ENCODE measurements at places on chromosomes 2 and 18.

DNA sequence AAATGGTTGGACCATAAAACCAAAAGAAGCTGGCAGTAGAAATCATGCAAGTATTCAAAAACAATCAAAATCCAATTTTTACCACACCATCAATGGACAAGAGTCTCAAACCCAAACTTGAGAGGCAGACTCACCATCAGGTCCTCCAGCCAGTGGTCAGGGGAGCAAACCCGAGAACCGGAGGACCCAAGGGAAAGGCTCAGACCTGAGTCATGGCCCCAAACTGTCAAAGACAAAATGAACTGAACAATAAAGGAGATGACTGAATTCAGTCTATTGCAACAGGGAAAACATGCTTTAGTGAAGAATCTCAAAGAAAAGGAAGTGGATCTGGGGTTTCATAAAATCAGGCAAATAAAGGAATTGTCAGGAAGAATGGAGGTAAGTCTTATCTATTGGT, 150.7 kb upstream of the MGAT5 start:
- DNase-seq: no peak

- no peak for DNase-seq
Measured at GRCh38 chr2:146321175-146321574, 1523.7 kb upstream of the ACVR2A start.

GRCh38 chr2:124798551-124798950, 773.5 kb downstream of the CNTNAP5 start:
- DNase-seq: no peak

- no peak for DNase-seq
Measured at GRCh38 chr2:217910875-217911212, 92.0 kb downstream of the TNS1 start.

DNA sequence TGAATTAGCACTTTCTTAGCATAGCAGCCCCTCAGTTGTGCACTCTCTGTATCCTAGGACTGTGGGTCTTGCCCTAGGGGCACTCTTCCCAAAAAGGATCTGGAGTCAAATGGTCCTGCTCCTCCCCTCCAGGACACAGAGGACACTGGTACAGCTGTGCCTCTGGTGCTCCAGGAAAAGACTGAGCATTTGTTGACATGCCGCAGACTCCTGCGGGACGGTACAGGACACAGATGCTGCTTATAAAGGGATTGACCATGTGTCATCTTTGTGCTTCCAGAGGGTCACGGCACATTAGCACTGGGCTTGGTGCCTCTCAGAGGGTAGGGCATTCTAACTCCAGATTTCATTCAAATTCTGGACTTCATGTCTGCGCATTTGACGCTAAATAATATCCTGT, 110.5 kb downstream of the KLF7 start:
- no peak for DNase-seq

DNA sequence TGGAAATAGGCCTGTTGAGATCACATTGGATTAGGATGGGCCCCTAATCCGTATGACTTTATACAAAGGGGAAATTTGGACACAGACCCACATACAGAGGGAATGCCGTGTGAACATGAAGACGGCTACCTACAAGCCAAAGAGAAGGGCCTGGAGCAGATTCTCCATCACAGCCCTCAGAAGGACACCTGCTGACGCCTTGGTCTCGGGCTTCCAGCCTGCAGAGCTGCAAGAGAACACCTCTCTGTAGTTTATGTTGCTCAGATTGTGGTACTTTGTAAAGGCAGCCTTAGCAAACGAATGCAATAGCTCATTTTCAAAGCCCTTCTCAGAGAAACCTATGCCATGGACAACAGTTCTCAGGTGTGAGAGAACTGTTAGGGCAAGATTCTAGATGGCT, 86.1 kb downstream of the LONRF2 start:
- no peak for DNase-seq

GRCh38 chr2:29528891-29529520, 392.4 kb downstream of the ALK start:
- no peak for DNase-seq

- DNase-seq: no peak
Measured at GRCh38 chr2:227654426-227654825, 12.2 kb upstream of the SCYGR5 start.

DNA sequence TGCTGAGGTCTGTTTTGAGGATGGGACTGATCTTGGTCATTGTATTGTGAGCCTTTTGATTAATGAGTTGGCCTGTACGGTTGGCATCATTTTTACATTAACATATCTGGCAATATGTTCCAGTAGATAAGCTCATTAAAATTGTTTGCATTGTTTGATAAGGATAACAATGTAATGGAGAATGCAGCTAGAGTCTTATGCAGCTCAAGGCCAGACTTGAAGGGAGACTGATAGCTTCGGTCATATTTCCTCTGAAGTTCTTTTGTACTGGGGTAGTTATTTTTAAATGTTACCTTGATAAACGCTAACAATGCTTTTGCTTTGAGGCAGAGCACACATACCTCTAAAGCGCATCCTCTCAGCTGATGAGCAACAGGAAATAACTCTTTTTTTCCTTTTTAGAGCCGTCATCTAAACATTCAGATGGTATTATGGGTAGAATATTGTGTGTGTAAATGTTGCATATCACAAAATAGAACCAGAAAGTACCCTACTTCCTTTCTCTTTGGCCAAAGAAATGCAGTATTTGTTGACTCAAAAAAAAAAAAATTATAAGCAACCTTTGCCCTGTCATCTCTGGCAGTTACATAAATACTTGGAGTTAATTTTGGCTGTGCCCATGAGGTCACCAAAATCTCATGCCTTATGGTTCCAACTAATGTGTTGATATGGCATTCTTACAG, 1.3 kb downstream of the MAPRE2 start:
- DNase-seq: no peak

GRCh38 chr18:8416212-8417019, 192.8 kb upstream of the RAB12 start:
- no peak for DNase-seq

- DNase-seq: no peak
Measured at GRCh38 chr2:211822686-211823335, 715.8 kb downstream of the ERBB4 start.

DNA sequence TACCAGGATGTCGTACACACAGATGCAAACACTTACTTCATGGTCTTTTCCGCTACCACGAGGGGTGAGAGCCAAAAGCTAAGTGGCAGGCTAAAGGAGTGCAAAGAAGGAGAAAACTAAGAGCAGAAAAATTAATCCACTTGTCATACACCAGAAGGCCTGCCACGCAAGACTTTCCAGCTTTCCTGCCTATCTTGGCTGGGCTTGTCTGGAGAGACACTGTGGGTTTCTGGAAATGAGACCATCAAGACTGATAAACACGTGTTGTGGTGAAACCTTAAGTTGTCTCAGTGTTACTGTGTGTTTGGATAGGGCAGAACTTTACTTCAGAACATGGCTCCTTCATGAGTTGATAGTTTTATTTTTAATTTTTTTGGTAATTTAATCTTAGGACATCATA, 175.6 kb downstream of the FMNL2 start:
- DNase-seq: no peak

- no peak for DNase-seq
Measured at GRCh38 chr2:38409156-38410102, 32.4 kb upstream of the ATL2 start.

- no peak for DNase-seq
Measured at GRCh38 chr2:189657867-189658266, 3.4 kb upstream of the ASNSD1 start.

DNA sequence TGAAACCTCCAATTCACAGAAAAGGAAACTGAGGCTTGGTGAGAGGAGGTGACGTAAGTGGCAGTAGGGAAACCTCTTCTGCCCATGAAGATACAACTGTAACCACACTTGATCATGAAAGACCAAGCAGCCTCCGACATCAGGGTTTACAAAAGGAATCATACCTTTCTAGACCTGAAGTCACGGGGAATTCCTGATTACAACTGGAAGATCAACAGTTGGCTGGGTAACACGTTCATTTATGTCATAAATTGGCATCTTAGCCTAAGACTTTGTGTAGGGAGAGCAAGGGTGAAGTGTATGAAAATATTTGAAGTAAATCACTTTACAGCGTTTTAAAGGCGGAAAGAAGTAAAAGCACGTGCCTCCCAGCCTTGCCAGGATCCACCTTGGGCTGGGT, 922 bp downstream of the HS1BP3 start:
- no peak for DNase-seq

DNA sequence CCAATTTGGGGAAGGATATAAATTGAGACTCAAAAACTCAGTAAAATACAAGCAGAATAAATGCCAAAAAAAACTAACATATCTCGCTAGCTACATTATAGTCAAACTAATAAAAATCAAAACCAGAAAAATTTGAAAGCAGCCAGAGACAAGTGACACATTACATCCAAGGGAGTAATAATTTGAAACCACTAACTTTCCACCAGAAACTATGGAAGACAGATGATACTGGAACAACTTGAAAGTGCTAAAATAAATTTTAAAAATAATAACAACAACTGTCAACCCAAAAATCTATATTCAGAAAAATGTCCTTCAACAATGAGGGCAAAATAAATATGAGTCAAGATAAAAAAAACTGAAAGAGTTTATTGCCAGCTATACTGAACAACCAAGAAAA, 110.7 kb downstream of the EVA1A start:
- no peak for DNase-seq

DNA sequence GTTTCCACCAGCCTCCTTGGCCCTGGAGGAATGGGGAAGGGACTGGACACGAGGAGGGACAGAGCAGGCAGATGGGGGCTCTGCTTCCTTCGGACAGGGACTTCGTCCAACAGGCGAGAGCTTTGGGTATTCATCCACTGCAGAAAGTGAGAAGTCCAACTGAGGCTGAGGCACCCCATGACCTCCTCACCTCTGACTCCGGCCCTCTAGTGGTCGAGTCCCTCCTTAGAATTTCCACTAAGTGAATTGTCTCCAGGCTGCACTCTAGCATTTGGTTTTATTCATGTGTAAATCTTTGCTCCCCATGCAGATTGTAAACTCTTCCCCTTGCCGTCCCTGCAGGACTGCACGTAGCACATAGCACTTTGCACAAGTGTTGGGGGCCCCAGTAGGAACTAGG, 75.6 kb downstream of the TMEM247 start:
- DNase-seq: no peak

DNA sequence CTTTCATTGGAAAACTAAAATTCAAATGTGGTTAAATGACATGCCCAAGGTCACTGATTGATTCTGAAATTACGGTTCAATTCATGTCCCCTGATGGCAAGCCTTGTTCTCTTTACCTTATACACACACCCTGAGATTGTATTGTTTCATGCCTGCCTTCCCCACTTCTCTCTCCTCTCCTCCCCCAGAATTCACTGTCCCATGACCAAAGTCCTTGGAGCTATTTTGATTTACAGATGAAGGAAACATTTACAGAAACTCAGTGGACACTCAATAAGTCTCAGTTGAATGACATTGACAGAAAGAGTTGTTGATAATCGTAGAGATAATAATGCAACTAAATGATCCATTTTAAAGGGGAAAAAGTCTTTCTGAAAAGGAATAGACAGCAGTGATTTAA, 33.1 kb upstream of the SIX2 start:
- no peak for DNase-seq

- no peak for DNase-seq
Measured at GRCh38 chr2:148527488-148528340, 116.8 kb upstream of the EPC2 start.

- no peak for DNase-seq
Measured at GRCh38 chr2:157158111-157158510, 99.4 kb upstream of the GALNT5 start.

- no peak for DNase-seq
Measured at GRCh38 chr2:142179686-142180085, 48.9 kb upstream of the LRP1B start.

- DNase-seq: no peak
Measured at GRCh38 chr2:69847068-69847828, 17.8 kb downstream of the GMCL1 start.

DNA sequence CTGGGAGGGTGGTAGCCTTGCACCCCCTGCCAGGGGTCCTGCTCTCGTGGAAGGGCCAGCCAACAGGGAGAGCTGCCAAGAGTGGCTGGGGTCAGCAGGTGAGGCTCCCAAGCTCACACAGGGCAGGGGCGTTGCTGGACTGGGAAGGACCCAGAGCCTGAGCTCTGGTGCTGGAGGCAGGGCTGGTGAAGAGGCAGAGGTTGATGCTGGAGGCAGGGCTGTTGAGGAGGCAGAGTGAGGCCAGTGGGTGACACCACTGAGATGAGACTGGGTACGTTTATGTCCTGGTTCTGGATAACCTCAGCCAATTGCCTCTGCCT, 7.0 kb downstream of the ADRA2B start:
- no peak for DNase-seq

DNA sequence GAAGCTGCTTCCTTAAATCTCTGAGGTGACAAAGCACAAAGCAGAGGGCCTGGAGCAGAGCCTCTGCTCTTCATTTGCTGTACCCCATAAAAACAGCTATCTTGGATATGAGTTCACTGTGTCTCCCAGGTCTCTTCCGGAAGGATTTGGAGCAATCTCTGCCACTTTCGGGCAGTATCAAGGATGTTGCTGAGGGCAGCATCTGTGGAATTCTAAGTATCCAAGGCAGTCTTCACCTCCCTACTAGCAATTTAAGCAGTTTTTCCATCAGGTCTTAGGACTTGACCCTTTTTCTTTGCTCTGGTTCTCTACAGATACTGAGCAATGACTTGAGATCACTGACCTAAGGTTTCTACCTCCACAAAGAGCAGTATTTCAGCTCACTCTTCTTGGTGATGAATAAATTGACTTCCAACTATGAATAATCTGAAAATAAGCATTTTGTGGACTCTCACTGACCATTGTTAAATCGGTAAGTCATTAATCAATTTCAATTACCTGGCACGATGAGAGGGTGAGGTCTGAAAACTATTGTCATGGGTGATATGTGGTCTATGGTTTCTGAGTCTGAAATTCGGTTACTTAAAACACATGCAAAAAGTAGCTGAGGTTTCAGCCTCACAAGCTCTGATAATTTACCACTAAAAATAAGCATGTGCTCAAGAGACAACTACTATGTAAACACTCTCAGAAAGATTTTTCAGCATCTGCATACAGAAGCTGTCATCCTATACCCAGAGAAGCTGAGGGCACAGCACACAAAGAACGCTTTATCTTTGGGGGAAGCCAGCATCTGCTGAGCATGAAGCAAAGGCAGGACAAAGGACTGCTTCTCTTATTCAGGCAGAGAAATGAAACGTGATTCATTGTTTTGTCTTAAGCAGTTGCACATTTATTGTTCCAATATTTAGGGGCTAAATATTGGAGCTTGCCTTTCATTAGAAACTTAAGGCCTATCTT, 32.1 kb upstream of the SPATS2L start:
- DNase-seq: no peak

DNA sequence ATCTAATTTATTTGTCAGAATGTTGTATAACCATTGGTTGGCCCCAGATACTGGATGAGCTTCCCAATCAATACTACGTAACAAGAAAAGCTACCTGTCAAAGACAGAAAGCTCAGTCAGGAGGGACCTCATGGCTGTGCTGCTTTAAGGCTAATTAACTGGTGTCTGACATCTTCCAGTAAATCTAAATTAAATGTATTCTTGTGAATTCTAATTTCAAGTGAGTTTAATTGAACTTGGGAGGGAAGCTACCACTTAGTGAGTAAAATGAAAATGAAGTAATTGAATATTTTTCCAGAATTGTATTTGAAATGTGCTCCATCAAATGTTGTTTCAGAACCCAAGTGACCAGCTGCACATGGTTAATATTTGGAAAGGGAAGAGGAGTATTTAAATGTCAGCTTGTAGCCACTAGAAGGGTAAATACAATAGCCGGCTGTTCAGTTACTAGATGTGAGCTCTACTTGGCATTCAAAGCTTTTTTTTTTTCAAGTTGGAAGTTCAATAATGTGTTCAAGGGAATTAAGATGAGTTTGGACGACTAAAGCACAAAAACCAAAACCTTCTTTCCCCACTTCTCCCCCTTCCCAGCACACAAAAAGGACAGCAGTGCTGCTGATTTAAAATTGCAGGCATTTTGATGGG, 62.0 kb downstream of the GPR39 start:
- DNase-seq: no peak

- DNase-seq: no peak
Measured at GRCh38 chr2:233981574-233982420, 64.6 kb downstream of the TRPM8 start.
